ENCODE measurements at places on chromosomes 3 and 15.

- no peak for DNase-seq
Observed at GRCh38 chr15:46941241-46941640, 776.1 kb upstream of the SEMA6D start.

DNA sequence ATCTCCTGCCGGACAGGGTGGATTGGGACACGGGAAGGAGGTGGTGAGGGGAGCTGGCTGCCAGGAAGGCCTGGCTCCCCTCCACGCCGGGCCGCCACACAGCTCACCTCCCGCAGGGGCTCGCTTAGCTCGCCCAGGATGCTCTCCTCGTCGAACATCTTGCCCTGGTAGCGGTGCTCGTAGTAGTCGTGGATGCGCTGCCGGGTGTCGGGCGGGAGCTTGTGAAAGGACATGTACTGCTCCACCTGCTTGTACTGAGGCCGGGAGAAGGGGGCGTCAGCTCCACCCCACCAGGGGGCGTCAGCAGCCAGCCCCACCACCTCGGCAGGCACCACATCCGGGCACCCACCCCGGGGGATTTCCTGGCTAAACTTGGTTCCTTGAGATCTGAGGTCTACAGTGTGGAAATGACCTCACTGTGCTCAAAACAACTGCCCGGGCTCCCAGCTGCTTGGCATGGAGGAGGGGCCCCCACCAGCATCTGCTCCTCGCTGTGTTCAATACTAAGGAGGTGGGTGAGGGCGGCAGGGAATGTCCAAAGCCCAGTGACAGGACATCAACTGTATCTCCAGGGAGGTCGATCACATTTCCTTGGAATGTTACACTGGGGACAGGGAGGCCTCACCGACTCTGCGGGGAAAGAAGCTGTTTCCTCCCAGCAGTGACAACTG is 43.4 kb downstream of the HCN4 start:
- peak; percentile 54 for DNase-seq

- DNase-seq, result no peak
Observed at GRCh38 chr3:67641451-67641850, 13.0 kb downstream of the SUCLG2 start.

DNA sequence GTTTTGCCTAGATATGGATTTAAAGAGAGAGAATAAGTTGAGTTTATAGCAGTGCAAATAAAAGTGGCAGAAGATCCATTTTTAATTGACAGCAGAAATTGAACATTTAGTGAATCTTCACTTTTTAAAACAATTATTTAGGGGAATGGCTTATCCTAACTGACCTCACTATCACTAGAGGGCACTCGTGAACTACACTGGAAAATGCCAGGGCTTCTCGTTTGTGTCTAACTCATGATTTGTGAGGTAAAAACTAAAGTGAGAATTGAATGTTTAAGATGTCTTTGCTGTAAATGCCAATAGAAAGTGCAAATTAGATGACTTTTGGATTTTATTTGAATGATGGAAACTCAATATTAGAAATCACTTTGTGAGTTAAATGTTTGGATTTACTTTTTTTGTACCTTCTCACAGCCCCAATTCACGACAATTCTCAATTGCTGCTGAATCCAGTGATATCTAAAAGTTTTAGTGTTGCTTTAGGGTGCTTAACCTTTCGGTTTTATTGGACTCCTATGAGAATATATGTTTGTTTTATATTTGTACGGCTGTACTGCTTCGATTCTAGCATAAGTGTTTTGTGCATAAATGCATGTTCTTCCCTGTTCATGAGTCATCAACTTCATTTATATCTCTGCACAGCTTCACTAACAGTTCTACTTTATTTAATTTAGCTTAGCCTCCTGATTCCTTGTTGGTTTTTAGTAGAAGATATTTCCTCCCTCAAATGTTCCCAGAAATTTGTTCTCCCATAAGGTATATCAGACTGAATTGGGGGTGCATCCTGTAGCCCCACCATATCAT is 462.1 kb downstream of the MFSD1 start:
- DNase-seq, result peak; percentile 48

- no peak for DNase-seq
Observed at GRCh38 chr3:175046601-175047000, 187.5 kb downstream of the NAALADL2 start.

DNA sequence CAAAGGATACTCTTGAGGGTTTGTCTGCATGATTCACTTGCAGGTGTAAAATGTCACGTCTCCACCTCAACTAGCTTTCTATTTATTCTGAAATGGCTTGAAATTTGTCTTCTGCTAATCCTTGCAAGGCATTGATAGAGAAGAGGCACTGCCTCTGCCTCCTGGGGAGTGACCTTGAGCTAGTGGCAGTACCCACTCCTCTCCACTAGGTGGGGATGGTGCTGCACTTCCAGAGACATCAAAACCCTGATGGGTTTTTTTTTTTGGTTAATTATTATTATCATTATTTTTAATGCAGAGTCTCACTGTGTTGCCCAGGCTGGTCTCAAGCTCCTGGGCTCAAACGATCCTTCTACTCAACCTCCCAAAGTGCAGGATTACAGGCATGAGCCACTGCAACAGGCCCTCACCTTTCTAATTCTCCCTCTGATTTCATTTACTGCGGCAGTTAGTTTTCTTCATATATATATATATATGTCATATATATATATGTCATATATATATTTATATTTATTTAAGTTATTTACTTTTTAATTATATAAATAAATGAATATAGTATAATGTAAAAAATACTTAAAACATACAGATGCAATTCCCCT is 117.6 kb upstream of the EIF1B start:
- DNase-seq, result peak; percentile 32

GRCh38 chr15:45637552-45638033 is 2.8 kb downstream of the SQOR start:
- peak; percentile 87 for DNase-seq

DNA sequence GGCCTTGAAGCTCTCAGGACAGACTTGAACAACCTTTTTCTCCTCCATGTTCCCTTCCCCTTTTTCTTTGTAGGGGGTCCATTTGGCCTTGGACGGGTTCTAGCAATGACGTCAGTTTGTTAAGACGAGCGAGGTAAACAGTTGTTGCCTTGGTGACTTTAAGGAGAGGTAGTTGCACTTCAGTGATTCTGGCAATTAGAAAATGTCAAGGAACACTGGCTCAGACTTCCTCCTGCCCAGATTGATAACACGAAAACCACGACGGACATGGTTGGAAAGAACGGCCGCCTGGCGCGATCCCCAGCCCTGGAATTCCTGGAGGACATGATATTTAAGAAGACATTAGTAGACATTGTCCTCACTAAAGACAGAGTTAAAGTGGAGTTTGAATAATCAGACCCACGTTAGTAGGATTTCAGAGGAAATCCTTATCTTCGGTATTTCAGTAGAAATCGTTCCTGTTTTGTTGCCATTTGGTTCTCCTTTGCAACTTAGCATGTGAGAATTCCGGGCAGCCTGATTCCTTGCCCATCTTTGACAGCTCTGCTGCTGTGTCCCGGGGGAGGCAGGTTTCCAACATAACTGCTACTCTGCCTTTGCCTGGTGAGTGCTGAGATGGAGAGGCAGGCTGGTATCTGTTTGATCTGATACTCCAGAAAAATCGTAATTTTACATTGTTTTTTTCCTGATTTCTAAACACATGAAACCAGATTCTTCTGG is 87.3 kb downstream of the ST6GAL1 start:
- DNase-seq, result no peak

- DNase-seq, result no peak
Observed at GRCh38 chr3:104547031-104547430, 819.7 kb upstream of the ALCAM start.

DNA sequence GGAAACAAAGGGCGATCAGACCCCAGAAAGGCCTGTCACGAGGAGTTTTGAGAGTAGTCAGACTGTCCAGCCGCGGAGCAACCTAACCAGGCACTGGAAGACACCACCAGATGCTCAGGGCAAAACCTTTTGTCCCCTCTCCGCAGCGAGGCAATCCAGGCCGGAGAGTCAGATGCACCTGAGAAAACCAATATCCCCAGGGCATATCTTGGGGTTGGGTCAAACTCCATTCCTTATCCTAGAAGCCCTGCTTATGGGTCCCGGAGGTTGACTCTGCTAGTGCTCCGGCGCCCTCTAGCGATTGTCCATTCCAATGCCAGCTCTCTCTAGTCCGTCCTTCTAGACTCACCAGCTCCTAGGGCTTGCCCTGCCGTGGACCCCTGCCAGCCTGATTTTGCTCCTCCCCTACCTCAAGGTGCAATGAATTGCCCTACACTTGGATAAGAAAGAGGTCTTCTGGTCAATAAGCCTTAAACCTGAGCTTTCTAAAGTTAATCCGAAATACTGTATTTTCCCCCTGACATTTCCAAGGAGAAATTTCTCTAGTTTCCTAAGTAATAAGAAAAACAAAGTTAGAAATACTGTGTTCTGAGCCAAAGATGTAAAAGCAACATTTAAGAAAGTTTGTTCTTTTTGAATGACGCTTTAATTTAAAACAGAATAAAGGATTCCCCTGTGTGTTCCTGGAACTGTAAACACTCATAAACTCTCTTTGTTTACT is 5.5 kb downstream of the CPNE4 start:
- peak; percentile 91 for DNase-seq

DNA sequence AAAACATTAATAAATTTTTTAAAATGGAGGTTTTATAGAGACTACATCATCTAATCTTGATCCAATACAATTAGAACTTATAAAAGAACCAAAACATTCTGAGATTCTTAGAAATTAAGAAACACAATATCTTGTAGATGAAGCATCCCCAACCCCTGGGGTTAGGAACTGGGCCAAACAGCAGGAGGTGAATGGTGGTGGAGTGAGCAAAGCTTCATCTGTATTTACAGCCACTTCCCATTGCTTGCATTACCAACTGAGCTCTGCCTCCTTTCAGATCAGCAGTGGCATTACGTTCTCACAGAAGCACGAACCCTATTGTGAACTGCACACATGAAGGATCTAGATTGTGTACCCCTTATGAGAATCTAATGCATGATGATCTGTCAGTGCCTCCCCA is 36.3 kb downstream of the KNL1 start:
- DNase-seq, result peak; percentile 48

DNA sequence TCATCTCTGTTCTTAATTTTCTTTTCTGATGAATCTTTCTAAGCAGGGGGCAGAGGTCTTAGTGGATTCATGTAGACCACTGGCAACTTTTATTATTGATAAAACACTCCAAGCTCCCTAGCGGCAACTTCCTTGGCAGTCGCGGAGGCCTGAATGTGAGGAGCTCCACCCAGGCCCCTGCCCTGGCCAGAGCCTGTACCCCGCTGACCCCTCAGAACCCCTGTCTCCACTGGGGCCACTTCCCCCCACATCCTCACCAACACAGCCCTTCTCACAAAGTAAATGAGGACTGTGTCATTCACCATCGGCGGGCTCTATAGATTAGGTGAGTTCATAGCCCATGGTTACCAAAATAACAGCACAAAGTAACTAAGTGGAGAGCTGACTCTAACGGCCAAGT is 111.6 kb downstream of the TPRA1 start:
- no peak for DNase-seq

- DNase-seq, result no peak
Observed at GRCh38 chr3:193959861-193960260, 176.1 kb upstream of the HES1 start.

DNA sequence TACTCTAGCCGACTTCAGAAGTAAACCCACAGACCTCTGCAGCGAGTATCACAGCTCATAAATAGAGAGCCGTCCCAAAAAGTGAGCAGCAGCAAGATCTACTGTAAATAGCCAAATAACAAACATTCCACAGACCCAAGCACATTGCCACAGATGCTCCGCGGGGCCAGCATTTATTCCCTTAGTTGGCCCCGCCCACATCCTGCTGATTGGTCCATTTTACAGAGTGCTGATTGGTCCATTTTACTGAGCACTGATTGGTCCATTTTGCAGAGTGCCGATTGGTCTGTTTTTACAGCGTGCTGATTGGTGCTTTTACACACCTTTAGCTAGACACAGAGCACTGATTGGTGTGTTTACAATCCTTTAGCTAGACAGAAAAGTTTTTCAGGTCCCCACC is 17.3 kb upstream of the GABRB3 start:
- no peak for DNase-seq

DNA sequence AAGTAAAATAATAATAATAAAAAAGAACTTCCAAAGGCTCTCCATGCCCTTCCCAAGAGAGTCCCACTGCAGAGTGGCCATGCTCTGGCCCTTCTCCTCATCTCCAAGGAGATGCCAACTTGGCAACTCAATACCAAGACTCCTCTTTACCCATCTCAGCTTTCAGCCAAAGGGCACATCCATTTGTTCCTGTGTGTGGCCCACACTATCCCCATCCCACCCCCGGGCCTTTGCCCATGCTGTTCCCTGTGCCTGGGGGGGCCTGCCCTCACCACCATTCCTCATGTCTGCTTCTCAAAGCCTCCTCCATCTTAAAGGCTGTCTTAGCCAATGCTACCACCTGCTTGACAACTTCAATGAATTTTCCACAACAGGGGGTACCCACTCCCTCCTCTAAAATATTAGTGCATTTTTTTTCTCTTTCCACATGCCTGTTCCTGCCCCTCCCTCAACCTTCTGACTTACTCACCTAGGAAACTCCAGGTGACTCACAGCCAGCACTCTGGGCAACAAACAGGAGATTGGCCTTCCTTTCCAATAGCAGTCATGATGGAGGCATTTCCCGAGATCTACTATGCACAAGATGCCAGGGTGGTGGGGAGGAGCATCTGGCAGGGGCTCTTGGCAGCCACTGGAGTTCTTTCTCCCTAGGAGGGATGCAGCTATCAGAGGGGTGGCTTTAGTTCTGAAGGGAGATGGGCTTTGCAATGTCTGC is 109.4 kb upstream of the SMAD3 start:
- no peak for DNase-seq

DNA sequence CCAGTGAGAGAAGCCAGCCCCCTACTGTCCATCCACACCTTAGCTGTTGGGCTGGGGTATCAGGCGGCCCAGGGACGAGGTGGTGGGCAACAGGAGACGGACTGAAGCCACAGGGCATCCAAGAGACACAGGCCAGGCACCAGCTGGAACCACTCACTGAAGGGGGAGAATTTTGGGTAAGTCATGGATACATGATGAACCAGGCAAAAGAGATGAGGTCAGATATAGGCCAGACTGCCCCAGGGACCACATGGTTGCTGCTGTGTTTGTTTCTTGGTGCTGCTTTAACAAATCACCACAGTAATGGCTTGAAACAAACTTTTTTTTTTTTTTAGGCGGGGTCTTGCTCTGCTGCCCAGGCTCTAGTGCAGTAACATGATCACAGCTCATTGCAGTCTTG is 66.4 kb downstream of the SEMA5B start:
- DNase-seq, result no peak

DNA sequence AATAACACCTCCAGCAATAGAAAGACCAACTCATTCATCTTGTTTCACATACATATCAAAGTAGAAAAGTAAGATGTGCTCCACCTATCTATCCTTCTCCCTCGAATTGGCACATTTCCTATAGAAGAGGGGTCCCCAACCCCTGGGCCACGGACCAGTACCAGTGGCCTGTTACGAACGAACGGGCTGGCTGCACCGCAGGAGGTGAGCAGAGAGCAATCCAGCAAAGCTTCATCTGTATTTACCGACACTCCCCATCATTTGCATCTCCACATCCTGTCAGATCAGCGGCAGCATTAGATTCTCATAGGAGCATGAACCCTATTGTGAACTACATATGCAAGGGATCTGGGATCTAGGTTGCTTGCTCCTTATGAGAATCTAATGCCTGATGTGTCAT is 95.0 kb upstream of the CGNL1 start:
- DNase-seq, result no peak

- DNase-seq, result peak; percentile 37
Observed at GRCh38 chr15:42921342-42921731, 759 bp upstream of the TTBK2 start.

- DNase-seq, result no peak
Observed at GRCh38 chr15:65072027-65072426, 4.2 kb upstream of the RASL12 start.

All from A673 (cell line).